Hepatocyte (in vitro differentiated cells): ENCODE measurements at places on chromosomes 4 and X. TPM values are rescaled to one million over a fixed set of nuclear protein-coding genes. Genes with fewer than 3 reads are reported as not detected.
A peak's percentile ranks its signal among the peaks of the same experiment; 100 is the strongest.

DNA sequence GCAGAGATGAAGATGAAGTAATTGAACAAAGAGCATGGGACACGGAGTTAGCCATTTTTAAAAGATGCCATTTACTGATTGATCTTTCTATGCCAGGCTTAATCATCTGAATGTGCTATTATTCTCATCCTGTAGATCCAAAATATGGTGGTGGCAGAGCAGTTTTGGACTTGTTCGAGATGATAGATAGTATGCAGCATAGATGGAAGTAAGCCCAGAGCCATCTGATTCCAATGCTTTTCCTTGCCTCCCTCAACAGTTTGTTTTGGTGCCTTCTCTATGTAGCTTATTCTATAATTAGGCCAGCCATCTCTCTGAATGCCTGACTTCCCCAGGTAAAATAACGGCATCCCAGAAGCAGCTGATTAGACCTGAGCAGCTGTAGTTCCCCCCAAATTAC, 152.6 kb upstream of the CLNK start:
- H3K4me3 ChIP-seq: no peak overlapping the region
- H3K27ac ChIP-seq: no peak overlapping the region
- H3K27me3 ChIP-seq: no peaks in the 10 kb centered on the region
- no peak for DNase-seq
- no peaks in the 10 kb centered on the region for H3K36me3 ChIP-seq

- H3K27me3 ChIP-seq: no peaks in the 10 kb centered on the region
- no peaks in the 10 kb centered on the region for H3K36me3 ChIP-seq
- H3K4me3 ChIP-seq: no peak overlapping the region
- no peaks in the 10 kb centered on the region for H3K4me1 ChIP-seq
- H3K27ac ChIP-seq: no peak overlapping the region
These were observed 48.8 kb downstream of the MCUB start for GRCh38 chr4:109608879-109609278.

DNA sequence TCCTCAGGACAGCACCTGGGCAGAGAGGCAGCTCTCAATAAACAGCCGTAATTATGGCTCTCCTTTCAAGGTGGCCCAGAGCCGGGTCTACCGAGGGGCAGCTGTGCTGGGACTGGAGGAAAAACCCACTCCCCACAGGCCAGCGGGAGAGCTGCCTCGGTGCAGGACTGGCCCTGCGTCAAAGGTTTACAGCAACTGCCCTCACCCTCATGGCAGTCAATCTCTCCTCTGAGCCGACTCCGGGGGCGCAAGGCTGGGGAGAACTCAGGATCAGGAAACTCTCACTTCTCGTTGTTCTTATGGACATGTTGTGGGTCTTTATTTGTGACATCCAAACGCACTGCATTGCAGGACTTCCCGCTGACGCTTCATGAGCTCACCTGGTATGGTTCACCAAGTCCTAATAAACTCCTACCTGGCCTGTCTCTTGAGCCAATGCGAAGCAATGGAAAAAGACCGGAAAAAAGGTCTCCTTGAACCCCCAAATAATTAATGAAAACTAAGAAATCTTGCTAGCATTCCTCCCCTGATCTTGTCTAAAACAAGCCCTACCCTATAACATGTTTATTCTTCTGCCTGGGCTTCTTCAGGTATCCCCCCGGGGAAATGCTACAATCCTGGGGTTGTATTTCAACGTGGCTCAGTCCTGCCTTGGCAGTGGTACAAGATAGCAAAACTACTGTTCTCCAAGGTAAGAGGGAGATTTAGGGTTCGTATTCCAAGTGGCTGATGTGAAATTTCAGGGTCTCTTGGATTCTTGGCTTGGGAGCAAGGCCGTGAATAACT, 50.1 kb upstream of the CDKN2AIP start:
- no peaks in the 10 kb centered on the region for H3K27me3 ChIP-seq
- no peak overlapping the region for H3K4me3 ChIP-seq
- DNase-seq: no peak
- H3K4me1 ChIP-seq: peaks cover 9% of the 10 kb centered on the region
- H3K27ac ChIP-seq: no peak overlapping the region
- no peaks in the 10 kb centered on the region for H3K36me3 ChIP-seq

- DNase-seq: no peak
- H3K4me1 ChIP-seq: no peaks in the 10 kb centered on the region
- H3K4me3 ChIP-seq: no peak overlapping the region
- no peaks in the 10 kb centered on the region for H3K27me3 ChIP-seq
- no peak overlapping the region for H3K27ac ChIP-seq
These were observed 77.0 kb upstream of the PGRMC2 start for GRCh38 chr4:128364565-128364964.

- H3K36me3 ChIP-seq: no peaks in the 10 kb centered on the region
- H3K27ac ChIP-seq: no peak overlapping the region
- no peaks in the 10 kb centered on the region for H3K4me1 ChIP-seq
- DNase-seq: no peak
These were observed 31.8 kb upstream of the AGA start for GRCh38 chr4:177473991-177474390.

DNA sequence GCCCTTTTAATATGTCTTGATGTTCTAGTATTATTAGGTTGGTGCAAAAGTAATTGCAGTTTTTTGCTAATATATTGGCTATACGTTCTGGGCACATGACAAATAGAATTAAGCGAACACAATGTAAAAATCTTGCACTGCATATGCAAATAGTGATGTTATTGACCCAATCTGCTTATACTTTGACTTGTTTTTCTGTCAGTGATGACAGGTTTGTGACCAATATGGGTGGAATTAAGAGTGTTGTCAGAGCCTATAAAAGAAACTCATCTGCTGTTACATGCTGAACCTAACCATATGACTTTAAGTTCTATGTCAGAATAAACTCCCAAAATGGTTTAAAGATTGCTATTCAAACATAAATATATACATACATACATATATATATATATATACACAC, 30.7 kb upstream of the HPGD start:
- H3K27ac ChIP-seq: no peak overlapping the region
- H3K4me1 ChIP-seq: peaks cover 7% of the 10 kb centered on the region

- DNase-seq: peak; percentile 1
- no peak overlapping the region for H3K4me3 ChIP-seq
- no peaks in the 10 kb centered on the region for H3K36me3 ChIP-seq
- H3K27ac ChIP-seq: no peak overlapping the region
- no peaks in the 10 kb centered on the region for H3K4me1 ChIP-seq
- no peaks in the 10 kb centered on the region for H3K27me3 ChIP-seq
These were observed 4.8 kb upstream of the CTAG2 start for GRCh38 chrX:154658187-154658586.

- no peaks in the 10 kb centered on the region for H3K36me3 ChIP-seq
- peak overlapping the region; percentile 93 for H3K27ac ChIP-seq
- H3K4me3 ChIP-seq: peak overlapping the region; percentile 81
- H3K4me1 ChIP-seq: peaks cover 17% of the 10 kb centered on the region
These were observed 482 bp downstream of the GSTCD start for GRCh38 chr4:105709081-105709450.

- no peaks in the 10 kb centered on the region for H3K4me1 ChIP-seq
- DNase-seq: no peak
These were observed 353.0 kb downstream of the ADAM29 start for GRCh38 chr4:175271010-175271630.

DNA sequence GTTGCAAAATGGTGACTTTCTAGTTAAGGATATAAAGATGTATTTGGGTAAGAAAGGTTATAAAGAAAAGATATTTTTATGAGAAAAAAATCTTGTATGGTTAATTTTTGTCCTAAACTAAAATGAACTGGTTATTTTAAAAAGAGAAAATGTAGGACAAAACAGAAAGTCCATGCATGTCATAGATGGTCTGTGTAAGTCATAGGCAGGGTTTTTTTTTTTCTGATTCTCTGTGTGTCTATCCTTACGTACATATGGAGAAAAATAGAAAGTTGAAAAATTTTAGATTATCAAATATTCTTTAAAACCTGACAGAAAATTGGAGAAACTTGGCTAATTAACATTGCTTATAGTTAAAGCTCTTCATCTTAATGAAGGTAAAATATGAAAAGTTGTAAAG, 493.4 kb downstream of the IQCM start:
- no peaks in the 10 kb centered on the region for H3K27me3 ChIP-seq
- DNase-seq: no peak
- H3K4me3 ChIP-seq: no peak overlapping the region
- H3K27ac ChIP-seq: no peak overlapping the region

GRCh38 chr4:79404666-79405065, 3.4 kb downstream of the GK2 start:
- H3K27ac ChIP-seq: no peak overlapping the region
- no peaks in the 10 kb centered on the region for H3K36me3 ChIP-seq
- no peak for DNase-seq
- H3K4me1 ChIP-seq: no peaks in the 10 kb centered on the region
- H3K4me3 ChIP-seq: no peak overlapping the region
- H3K27me3 ChIP-seq: no peaks in the 10 kb centered on the region

DNA sequence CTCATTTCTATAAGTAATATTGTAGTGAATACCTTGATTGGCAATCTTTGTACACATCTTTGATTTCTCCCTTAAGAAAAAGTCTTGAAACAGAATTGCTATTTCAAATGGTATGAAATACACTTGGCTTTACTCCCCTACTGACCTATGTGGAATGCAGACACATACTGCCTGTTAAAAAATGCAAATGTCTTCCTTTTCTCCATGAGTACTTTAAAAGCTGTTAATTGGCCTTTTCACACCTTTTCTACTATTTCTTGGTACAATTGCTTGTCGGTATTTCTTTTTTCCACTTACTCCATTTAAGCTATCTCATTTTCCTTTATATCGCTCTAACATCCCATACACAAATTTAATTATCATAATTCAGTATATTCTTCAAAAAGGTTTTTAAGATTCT, 87.2 kb downstream of the FRYL start:
- no peak overlapping the region for H3K27ac ChIP-seq
- H3K36me3 ChIP-seq: no peaks in the 10 kb centered on the region
- H3K4me3 ChIP-seq: no peak overlapping the region
- peaks cover 7% of the 10 kb centered on the region for H3K4me1 ChIP-seq
- DNase-seq: no peak

The MAB21L2 gene
- 4.9 and 6.3 TPM in 2 replicates for polyA plus RNA-seq

The CYTL1 gene
- 39.1 and 55.4 TPM in 2 replicates for polyA plus RNA-seq
